Adipocyte (in vitro differentiated cells): ENCODE measurements at places on chromosomes 3 and 15.
A peak's percentile ranks its signal among the peaks of the same experiment; 100 is the strongest.

- DNase-seq, result no peak
Observed at GRCh38 chr15:88543065-88543776, 3.3 kb downstream of the DET1 start.

DNA sequence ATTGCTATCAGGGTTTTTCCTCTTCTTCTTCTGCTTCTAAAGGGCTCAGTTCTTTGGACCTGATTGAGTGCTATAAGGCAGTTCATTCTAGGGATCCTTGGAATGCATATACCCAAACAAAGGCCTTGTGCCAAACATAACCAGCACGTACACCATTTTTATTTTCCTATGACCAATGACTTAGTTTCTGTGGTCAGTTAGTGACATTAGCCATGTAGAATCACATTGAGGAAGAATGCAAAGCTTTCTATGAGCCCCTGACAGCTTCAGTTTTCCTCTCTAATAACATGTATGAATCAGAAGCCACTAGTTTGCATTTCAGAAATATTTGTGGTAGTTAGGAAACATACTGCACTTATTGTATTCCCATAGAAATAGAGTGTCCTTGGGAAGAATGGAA lies 240.0 kb downstream of the THRB start:
- DNase-seq, result peak; percentile 75

GRCh38 chr3:14401692-14402303 lies 608 bp upstream of the SLC6A6 start:
- DNase-seq, result no peak

- no peak for DNase-seq
Observed at GRCh38 chr3:8857720-8858367, 88.4 kb upstream of the OXTR start.

GRCh38 chr15:74311734-74312444 lies 55.6 kb downstream of the CYP11A1 start:
- peak; percentile 30 for DNase-seq

- DNase-seq, result no peak
Observed at GRCh38 chr15:90701880-90702630, 15.1 kb upstream of the BLM start.

DNA sequence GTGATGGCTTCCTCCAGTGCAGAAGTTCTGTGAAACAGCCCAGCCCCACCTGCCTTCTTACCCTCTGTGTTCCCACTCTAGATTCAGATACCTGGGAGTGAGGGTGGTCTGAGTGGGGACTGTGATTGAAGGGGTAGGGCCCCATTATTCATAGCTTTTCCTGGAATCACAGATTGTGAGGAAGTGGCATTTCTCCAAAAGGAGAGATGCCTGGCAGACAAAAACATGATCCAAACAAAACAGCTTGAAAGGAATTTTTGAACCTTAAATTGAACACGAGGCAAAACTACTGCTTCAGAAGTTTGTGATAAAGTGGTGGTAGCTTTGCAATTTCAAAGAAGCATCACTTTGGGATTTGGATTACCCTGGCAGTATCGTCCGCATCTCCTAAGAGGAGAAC lies 29.2 kb upstream of the NEO1 start:
- DNase-seq, result no peak
